ENCODE measurements at places on chromosomes 1 and 21.

- no peak for DNase-seq
- H3K4me1 ChIP-seq = no peaks in the 10 kb centered on the region
- peaks cover 4% of the 10 kb centered on the region for H3K36me3 ChIP-seq
- H3K4me3 ChIP-seq = no peak overlapping the region
- no peak overlapping the region for H3K27ac ChIP-seq
- no peaks in the 10 kb centered on the region for H3K27me3 ChIP-seq
Observed at GRCh38 chr1:116578581-116578980, 7.8 kb upstream of the CD58 start.

DNA sequence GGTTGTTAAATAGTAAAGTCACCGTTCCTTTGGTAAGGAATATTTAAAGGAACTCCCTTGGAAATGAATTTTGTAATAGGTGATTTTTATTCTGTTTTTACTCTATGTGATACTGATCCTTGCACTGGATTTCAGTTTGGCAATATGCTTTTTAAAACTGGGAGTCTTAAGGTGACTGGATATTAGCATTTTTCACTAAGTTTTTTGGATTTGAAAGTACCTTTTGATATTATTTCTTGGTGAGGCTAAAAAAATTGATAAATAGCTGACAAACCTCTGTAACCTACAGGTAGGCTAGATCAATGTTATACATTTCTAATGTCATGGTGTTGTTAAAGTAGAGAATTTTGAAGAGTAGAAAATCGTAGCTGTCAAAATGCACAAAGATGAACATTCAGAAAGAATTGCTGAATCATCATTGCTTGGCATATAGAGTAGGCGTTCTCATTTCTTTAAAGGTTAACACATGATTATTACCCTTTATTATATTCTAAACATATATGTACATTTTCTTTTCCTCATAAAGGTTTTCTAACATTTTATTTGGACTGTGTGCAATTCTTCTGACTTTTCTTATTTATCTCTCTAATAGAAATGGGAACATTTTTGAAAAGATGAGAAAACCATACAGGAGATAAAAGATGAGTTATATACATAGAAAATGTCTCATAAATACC is 1.5 kb upstream of the DNAJB4 start:
- H3K27me3 ChIP-seq = no peaks in the 10 kb centered on the region
- H3K36me3 ChIP-seq = no peaks in the 10 kb centered on the region
- H3K4me1 ChIP-seq = peaks cover 6% of the 10 kb centered on the region
- DNase-seq = no peak

DNA sequence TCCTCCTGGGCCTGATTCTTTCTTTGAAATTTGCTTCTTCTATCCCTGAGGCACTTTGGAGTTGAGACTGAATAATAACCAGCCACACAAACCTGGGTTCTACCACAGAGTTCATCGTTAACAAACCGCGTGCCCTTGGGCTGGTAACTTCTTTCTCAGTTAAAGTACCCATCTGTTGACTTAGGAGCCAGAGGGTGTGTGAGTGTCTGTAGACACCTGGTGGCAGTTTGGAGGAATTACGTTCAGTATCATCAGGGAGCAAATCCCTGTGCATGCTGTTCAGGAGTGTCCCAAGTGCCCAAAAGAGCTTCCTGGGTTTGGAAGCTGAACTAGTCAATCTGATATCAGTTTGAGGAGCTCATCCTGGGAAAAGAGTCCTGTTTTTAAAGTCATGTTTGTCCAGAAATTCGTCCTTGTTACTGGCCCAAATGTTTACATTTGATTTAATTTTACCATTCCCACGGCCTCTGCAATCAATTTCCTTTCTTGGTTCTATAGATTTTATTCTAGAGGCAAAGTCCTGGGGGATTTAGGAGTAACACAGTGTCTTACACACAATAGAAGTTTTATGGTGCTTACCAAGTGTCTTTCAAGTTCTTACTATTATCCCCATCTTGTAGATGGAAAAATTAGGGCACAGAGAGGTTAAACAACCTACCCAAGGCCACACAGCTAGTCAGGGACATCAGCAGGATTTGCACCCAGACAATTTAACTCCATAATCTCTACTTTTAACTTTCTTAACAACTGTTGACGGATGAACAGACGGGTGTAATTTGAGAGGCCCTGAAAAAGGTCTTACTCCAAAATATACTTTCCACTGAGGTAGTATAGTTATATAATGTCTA is 26.7 kb upstream of the RPTN start:
- H3K36me3 ChIP-seq = no peaks in the 10 kb centered on the region
- peak overlapping the region; percentile 7 for H3K27ac ChIP-seq
- no peaks in the 10 kb centered on the region for H3K27me3 ChIP-seq
- H3K4me1 ChIP-seq = peaks cover 92% of the 10 kb centered on the region

DNA sequence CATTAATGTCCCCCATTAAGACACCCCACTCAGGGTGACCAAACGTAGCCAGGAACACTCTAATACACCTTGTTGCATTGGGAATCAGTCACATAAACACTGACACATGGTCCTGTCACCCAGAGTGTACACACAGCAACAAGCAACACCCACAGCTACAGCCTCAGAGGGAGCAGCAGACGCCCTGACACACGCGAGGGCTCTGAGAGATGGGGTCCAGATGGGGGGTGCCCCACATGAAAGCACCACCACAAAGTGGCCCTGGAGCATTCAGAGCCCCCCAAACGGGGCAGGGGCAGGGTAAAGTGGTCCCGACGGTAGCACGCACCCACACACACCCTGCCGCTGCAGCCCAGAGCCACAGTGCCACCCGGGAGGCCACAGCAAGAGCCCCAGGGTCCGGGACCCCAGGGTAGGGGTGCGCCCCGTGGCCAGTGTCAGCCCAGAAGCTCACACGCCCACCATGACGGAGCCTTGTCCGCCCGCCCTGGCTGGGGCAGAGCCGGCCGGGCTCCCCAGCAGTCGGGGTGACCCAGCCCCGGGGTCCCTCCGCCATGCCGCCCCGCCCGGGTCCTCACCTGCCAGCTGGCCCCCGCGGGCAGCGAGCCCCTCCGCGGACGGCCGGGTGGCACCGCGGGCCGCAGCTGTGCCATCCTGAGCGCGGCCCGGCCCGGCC is 47.3 kb downstream of the RAP1GAP start:
- peak overlapping the region; percentile 36 for H3K27ac ChIP-seq
- H3K27me3 ChIP-seq = no peaks in the 10 kb centered on the region
- no peak for DNase-seq
- H3K4me1 ChIP-seq = peaks cover 27% of the 10 kb centered on the region
- H3K4me3 ChIP-seq = peak overlapping the region; percentile 46
- no peaks in the 10 kb centered on the region for H3K36me3 ChIP-seq

GRCh38 chr1:156922986-156923669 is 2.7 kb downstream of the LRRC71 start:
- no peak overlapping the region for H3K4me3 ChIP-seq
- H3K27ac ChIP-seq = no peak overlapping the region
- DNase-seq = no peak
- H3K4me1 ChIP-seq = peaks cover 24% of the 10 kb centered on the region

- H3K27ac ChIP-seq = no peak overlapping the region
- no peaks in the 10 kb centered on the region for H3K27me3 ChIP-seq
- H3K36me3 ChIP-seq = no peaks in the 10 kb centered on the region
- H3K4me3 ChIP-seq = no peak overlapping the region
- no peak for DNase-seq
Observed at GRCh38 chr1:233135833-233136232, 159.7 kb downstream of the PCNX2 start.

- no peak for DNase-seq
- H3K4me1 ChIP-seq = peaks cover 22% of the 10 kb centered on the region
- no peak overlapping the region for H3K27ac ChIP-seq
- no peaks in the 10 kb centered on the region for H3K27me3 ChIP-seq
- no peak overlapping the region for H3K4me3 ChIP-seq
- peaks cover 99% of the 10 kb centered on the region for H3K36me3 ChIP-seq
Observed at GRCh38 chr1:208093754-208094719, 150.1 kb downstream of the PLXNA2 start.

- peaks cover 17% of the 10 kb centered on the region for H3K4me1 ChIP-seq
- no peak overlapping the region for H3K4me3 ChIP-seq
- H3K27me3 ChIP-seq = no peaks in the 10 kb centered on the region
- no peak for DNase-seq
- H3K27ac ChIP-seq = peak overlapping the region; percentile 86
Observed at GRCh38 chr21:46048926-46049889, 48.7 kb upstream of the COL6A2 start.

DNA sequence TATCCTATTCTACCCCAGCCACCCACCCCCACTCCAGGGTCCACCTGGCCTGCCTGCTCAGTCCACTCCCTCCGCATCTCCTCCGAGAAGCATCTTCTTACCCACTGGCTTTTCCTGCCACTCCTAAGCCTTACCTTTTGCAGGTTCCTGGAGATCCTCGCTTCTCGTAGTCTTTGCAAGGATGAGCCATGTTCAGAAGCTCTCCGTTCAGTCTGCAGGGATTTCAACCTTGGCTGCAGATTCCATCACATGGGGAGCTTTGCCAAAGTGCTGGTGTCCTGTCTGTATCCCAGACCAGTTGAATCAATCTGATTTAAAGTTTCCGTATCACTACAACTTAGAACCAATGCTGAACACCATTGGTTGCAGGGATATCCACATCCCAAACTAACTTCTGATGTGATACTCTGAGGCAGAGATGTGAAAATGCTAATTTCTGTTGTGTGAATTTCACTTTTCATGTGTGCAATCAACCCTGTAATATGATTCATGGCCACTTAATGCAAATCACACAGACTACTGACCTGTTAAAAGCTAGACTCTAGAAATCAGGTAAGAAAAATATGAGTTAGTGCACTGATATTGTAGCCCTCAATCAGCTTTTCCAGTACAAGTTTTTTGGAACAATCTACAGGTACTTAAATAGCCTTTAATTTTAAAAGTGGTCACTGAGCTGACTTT is 61.9 kb downstream of the CAPN2 start:
- no peak for DNase-seq
- H3K4me1 ChIP-seq = peaks cover 7% of the 10 kb centered on the region
- H3K4me3 ChIP-seq = no peak overlapping the region
- H3K36me3 ChIP-seq = peaks cover 100% of the 10 kb centered on the region
- peak overlapping the region; percentile 32 for H3K27ac ChIP-seq
- no peaks in the 10 kb centered on the region for H3K27me3 ChIP-seq

DNA sequence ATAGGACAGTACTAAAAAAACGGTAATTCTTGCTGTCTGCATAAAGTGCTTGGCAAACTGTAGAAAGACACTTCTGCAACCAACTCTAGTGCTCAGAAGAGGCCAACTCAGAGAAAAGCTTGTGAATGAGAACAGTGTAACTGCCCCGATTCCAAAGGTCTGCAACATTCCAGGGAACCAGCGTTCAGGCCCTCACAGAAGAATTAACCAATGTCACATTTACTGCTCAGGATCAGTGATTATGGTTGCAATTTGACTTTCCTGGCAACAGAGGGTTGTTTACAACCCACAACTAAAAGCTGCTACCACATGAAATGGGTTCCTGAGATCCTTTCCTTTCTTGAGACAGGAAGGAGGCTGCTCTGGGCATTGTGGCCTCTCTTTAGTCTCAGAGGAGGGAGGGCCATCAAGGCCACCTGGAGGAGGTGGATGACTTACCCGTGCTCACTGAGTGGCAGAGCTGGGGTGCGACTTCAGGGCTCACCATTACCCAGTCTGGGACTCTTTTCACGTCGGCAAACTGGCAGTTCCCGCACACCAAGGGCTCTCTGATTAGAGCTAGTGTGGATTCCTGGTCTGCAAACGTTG is 15.3 kb downstream of the SRSF4 start:
- H3K27me3 ChIP-seq = no peaks in the 10 kb centered on the region
- H3K36me3 ChIP-seq = peaks cover 13% of the 10 kb centered on the region
- H3K27ac ChIP-seq = no peak overlapping the region
- H3K4me1 ChIP-seq = peaks cover 2% of the 10 kb centered on the region
- no peak for DNase-seq

DNA sequence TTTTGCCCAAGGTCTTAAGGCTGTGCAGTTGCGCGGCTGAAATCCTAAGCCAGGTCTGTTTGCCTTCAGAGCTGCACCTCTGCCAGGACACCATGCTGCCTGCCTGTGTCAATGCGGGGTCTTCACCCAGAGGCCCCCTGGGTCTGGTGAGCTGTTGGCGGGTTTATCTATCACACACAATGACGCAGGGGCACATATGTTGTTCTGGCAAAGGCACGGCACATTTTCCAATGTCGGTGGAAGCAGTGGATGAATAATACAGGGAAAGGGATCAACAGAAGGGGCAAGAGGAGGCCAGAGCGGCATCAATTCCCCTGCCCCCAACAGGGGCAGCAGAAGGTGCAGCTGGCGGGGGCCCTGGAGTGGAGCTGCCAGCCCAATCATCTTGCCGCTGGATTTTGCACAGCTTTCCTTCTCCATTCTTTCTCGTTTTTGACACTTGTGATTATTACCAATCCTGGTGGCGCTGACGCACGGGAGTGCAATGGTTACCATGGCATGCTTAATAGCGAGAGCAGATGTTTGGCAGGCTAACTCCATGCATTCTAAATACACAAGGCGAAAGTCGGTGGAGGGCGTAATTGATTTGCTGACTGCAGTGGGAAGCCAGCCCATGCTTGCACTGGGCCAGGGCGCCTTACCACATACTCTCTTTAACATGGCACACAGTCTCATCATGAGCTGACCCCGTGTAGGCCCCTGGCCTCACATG is 45.8 kb upstream of the CYP2J2 start:
- no peak overlapping the region for H3K4me3 ChIP-seq
- H3K27ac ChIP-seq = no peak overlapping the region

DNA sequence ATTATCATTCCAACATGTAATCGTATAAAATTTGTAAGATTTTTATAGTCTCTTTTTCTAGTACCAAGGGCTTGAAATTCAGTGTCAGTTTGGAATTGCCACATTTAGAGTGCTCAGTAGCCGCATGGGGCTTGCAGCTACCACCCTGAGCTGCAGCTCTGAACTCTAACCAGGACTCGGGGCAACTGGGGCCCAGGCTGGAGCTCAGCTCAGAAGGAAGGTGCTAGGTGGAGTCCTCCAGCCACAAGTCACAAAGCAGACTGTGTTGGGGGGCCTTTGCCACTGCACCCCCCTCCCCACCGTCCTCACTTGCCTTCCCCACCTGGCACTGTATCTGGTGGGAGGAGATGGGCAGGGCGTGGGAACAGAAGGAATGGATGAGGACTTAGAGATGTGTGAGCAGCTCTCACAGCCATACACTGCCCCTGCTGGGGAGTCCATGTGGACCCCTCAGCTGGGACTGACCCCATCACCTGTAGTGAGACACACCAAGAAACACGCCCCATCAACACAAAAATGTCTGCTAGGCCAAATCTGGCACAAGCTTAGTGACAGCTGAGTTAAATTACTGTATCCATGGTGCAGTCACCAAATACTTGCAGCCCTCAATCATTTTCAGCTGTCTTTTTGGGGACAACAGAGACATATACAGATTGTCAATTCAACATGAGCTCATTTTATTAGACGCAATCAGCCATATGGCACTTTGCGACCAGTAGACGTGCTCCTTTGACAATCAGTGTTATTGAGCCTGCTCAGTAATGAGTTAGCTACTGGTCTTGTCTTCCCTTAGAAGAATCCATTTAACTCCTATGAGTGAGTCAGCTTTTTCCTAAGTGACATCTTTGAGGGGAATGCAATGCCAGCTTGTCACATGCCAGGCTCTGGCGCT is 241.7 kb upstream of the RAB4A start:
- peaks cover 25% of the 10 kb centered on the region for H3K4me1 ChIP-seq
- H3K4me3 ChIP-seq = no peak overlapping the region
- H3K36me3 ChIP-seq = no peaks in the 10 kb centered on the region
- no peak overlapping the region for H3K27ac ChIP-seq
- DNase-seq = no peak
- H3K27me3 ChIP-seq = no peaks in the 10 kb centered on the region

- DNase-seq = no peak
- no peak overlapping the region for H3K27ac ChIP-seq
- no peaks in the 10 kb centered on the region for H3K36me3 ChIP-seq
- no peaks in the 10 kb centered on the region for H3K27me3 ChIP-seq
- H3K4me1 ChIP-seq = peaks cover 8% of the 10 kb centered on the region
Observed at GRCh38 chr1:62240651-62241370, 46.2 kb downstream of the L1TD1 start.
